NCI-H460 (cell line): ENCODE measurements at places on chromosomes 6 and 20.

DNA sequence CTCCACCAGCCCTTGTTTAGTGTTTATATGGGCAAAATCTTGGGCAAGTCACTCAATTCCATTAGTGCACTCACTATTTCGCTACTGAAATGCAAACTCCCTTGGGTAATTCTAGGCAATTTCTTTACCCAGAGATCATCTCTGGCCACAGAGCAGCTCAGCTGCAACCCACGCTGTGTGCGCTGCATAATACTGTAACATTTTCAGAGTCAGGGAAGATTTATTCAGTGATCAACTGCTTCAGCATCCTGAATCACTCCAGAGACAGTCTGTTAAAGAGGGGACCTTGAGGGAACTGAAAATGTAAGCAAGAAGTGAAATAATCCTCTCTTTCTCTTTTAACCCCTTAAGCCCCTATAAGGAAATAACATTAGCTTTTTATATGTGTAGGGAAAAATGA, 189.6 kb upstream of the FBXL4 start:
- DNase-seq: no peak

DNA sequence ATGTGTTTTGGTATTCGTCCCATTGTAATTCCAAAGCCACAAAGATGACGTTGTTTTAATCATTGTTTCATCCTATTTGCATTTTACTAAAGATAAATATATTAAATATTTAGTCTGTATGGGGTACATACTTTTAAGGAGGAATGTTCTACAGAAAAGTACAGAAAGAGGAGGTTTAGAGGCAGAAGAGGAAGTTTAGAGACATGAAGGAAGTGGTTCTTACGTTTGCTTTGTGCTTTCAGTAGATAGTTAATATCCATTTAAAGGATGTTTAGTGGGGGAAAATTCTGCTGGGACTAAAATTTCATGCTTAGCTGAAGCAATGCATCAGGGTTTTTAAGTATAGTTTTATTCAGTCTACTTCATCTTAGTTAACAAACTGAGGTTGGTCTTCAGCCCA, 116.6 kb downstream of the CRYBG1 start:
- DNase-seq: no peak

DNA sequence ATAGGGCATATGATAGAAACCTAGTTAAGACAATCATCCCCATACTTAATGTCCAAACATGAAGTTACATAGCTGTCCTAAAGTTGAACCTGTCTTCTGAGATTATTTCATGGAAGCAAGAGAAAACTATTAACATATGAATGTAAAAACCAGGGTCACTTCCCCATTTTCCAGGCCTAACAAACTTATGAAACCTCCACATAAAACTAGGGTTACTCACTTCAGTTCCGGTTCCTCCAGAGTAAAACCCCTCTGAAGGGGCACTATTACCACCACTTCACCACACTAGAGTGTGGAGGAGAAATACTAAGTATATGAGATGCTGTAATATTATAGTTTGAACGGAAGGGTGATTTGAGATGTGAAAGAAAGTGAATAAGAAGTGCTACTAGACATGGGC, 14.9 kb downstream of the PRKN start:
- no peak for DNase-seq

- DNase-seq: no peak
These were observed 21.6 kb downstream of the KIAA1586 start for GRCh38 chr6:57068061-57068460.

GRCh38 chr20:45919542-45920399, 7.8 kb upstream of the PLTP start:
- no peak for DNase-seq

DNA sequence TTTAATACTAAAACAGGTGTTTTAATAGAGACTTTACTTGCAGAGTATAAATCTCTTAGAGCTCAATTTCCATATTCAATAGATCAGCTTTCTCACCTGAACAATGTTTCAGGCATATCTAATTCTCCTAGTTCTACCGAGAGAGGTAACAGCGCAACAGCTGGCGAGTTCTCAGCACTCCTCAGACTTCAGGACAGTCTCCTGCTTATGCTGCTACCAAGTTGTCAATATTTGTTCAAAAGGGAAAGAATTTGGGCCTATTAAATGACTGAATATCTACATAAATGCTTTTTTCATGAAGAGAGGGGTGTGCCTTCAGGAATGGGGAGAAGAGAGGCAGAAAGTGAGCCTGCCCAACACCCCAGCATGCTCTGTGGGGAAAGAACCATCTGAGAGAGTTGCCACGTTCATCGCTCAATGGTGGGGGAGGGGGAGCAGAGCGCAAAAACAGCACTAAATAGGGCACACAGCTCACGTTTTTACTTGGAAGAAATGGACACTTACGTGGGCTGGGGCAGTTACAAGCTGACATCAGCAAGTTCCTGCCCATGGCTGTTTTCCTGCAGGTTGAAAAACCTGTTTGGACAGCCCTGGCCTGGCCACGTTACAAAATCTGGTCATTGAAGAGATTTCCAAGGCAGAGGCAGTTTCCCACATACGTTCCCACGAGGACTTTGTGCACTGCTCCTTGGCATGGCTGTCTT, 38.0 kb downstream of the EZR start:
- no peak for DNase-seq

GRCh38 chr6:3899970-3900439, 50.8 kb downstream of the FAM50B start:
- no peak for DNase-seq

GRCh38 chr20:24560571-24561491, 91.4 kb downstream of the SYNDIG1 start:
- no peak for DNase-seq

- no peak for DNase-seq
These were observed 197.9 kb downstream of the TFAP2C start for GRCh38 chr20:56826705-56827665.

DNA sequence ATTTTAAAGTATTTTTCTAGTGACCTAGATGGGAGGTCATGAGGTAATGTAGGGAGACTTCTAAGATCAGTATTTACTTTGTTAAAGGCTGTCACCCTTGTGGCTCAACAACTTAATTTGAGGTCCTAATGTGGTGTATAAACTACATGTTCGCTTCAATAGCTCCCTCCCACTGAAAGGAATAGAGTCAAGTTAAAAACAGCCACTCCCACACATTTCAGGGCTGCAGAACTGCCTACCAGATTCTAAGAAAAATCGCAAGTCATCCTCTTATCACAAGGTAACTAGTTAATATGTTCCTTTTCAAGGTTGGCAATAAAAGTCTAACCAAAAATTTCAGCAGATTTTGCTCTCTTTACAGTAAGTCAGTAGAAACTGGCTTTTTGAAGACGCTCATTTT, 15.1 kb downstream of the GSTA1 start:
- DNase-seq: no peak

GRCh38 chr6:84466511-84466910, 239.1 kb upstream of the CEP162 start:
- no peak for DNase-seq

- DNase-seq: no peak
These were observed 778 bp downstream of the PKIG start for GRCh38 chr20:44583157-44583556.

DNA sequence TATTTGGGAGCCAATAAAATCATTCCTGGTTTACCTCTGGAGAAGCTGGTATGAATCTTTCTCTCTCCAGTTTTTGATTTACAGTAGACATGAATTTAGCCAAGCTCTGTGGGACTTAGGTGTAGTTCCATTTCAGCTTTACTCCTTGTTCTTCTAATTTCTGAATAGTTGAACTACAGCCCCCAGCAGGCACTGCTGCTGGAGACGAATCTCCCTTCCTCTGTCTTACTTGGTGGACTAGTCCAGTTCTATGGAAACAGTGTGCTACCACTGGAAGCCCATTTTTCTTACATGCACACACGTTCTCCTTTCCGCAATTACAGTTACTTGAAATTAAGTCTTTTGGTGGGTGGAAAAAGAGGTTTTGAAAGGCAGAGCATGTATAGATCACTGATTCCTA, 42.3 kb downstream of the RALGAPB start:
- DNase-seq: no peak

GRCh38 chr6:94367316-94367715, 948.0 kb upstream of the EPHA7 start:
- no peak for DNase-seq

- no peak for DNase-seq
These were observed 507.3 kb upstream of the ARID1B start for GRCh38 chr6:156269751-156270369.

DNA sequence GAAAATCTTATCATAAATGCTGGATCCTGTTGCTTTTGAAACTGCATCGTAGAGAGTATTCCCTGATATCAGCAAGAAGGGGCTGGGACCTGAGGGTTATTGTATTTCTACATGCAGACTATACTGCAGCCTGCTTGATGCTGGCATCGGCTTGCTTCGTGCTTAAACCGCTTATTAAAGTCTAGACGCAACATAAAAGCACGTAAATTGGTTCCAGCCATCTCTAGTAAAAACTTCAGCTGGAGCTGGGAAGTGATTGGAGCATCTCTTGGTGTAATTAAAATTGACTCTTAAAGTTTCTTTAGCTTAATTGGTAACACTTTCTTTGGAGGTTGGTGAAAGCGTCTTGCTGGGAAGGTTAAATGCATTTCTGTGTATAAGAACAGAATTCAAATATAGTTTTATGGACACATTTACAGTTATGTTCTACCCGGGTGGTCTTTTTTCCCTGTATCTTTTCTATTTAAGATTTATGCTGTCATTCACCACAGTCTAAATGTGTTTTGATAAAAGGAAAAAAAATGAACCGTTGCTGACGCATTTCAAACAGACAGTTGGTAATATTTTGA, 139.0 kb upstream of the JAG1 start:
- DNase-seq: no peak

DNA sequence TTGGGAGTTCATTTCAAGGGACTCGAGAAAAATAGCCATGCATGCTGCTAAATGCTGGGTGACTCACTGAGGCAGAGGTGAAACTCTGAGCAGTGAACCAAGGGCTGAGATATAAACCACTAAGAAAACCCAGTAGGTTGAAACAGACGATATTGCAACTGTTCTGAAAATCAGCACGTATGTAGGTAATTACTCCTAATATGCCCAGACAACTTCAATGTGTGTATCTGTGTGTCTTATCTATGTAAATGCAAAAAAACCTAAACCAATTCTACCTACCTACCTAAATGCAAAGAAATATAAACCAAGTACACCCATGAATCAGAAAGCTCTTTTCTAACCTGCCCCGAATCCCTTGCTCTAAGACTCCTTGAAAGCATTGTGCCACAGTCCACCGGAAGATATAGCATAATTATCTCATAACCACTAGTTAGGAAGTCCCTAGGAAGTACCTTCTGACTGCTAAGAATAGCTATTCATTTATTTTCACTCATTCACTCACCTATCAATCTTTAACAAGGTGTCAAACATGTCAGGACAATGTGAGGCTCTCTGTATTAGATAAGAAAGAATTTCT, 458.7 kb upstream of the RUNX2 start:
- DNase-seq: no peak

DNA sequence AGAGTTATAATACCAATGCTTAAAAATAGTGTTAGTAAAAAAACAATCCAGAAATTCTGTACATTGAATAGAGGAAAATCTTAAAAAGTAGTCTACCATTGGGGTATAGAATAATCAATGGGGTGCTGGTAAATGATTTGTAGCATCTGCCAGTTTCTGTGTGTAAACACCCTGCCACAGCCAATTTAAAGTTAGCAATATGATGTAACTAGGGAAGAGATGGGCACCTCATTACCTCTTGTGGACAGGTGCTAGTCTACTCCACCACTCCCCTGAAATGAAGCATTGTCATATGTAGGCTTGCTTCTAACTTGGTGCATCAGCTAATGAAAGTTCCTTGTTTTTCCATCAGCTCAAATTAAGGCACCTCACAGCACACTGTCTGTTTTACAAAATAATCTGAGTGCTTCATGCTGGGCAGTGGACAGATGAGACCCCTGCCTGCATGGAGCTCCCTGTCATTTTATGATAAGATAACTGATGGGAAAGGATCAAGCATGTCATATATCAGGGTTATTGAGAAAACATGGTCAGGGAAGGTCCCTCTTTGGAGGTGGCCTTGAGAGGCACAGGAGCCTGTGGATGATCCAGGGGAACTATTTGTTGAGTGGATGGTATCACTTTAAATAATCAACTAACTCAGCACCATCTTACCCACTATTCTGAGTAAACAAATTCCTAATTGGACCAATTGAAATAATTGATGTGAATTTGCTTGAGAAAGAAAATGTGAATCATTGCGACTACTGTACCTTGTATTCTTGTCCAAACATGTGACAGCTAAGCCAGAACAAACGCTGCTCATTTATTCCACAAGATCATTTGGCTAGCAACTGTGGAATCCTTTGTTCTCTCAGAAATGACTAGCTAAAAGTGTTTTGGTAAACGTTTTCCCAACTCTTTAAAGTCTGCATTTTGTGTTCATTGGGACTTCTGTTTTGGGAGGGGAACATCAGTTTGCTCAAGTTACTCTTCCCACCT, 45.9 kb upstream of the CSE1L start:
- no peak for DNase-seq
